Smooth muscle cell of the brain vasculature (primary cell): ENCODE measurements at places on chromosomes 2 and 18.

- DNase-seq = no peak
These were observed 103.4 kb downstream of the CLIP4 start for GRCh38 chr2:29218550-29219125.

DNA sequence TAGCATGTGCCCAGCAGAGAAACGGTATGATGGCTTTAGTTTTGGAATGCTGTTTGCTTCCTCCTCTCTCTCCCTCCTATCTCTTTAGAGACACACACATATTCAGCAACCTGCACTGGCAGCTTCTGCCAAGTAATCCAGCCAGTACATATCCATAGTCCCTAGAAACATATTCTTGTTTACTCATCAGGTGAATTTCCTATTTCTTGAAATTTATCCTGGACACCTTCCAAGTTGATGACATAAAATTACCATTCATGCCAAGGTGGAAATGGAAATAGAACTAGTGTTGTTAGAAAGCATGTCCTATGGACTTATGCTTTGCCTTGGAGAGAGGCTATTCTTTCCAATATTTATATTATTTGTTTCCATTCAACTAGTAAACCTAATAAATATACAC lies 50.9 kb upstream of the RGPD4 start:
- DNase-seq = no peak

DNA sequence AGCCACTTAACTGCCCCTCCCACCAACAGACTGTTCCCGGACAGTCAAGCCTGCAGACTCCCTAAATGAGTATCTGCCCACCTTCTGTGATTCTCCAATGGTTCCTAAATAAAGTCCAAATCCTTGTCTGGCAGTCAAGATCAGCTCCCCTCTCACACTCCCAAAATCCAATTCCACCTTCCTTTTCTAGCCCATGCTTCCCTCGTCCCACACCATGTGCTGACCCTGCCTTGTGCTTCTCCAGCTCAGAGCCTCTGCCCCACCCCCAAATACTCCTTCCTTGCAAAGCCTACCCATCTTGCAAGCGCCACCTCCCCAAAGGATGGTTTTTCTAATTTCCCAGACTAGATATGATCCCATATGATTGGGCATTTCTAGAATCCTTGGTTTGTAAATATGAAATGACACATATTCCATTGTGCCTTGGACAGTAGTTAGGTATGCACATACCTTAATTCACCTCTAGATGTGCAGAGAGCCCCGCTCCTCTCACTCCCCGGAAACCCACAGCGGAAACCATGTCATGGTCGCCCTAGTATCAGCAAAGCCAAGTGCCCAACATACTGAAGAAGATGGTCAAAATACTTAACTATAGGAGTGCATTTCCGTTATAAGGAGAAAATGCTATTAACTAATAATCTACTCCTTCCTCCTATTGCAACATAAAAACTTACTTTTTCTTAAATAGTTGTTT lies 97.2 kb downstream of the KCTD1 start:
- no peak for DNase-seq

DNA sequence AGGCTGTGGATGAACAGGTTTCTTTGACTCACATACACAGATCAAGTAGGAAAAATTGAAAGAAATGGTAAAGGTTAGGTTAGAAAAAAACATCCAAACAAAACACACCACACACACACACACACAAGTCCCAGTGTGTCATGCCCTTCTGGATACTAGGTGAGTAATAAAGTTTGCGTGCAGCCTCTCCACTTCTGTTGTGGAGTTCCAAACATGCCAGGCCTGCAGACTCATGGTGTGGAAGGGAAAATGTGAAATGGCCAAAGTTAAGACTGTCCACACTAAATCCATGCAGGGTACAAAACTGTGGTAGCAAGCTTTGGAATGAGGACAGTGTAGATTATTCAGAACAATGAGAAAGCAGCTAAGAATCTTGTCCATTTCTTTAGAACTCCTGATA lies 114.6 kb downstream of the IKZF2 start:
- no peak for DNase-seq

DNA sequence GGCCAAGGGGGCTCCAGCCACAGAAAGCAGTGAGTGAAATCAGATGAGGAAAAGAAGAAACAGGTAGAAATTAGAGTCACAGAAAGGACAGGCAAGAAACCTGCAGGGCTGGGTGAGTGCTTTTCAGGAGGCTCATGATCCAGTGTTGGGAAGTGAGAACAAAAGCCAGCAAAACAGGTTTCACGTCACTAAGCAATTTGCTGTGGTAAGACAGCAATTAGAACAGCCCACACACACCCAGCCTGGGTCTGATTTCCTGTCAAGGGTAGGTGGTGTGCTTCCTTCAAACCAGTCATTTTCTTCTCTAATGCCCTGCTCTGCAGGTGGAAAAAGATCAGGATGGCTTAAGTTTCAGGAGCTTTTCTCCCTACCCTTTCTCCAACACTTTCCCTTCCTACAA lies 52.9 kb upstream of the XDH start:
- no peak for DNase-seq

DNA sequence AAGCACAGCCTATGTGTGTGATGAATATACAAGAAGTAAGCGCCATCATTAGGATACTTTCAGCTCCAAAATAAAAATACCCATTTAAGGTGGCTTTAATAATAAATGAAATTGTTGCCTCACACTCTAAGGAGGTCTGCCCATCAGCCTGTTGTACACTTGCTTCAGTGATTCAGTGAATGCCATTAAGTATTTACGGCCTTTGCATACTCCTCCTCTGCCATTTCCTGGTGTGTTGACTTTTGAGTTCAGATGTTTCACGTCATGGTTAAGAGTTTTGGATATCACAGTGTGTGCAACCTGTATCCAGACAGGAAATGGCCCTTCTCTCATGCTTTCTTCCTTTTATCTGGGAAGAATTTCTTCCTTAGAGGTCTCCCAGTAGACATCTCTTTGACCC lies 38.6 kb upstream of the SNORC start:
- DNase-seq = no peak

GRCh38 chr2:120606280-120606679 lies 129.4 kb upstream of the GLI2 start:
- DNase-seq = no peak

GRCh38 chr2:134647607-134648256 lies 71.1 kb downstream of the TMEM163 start:
- DNase-seq = no peak

DNA sequence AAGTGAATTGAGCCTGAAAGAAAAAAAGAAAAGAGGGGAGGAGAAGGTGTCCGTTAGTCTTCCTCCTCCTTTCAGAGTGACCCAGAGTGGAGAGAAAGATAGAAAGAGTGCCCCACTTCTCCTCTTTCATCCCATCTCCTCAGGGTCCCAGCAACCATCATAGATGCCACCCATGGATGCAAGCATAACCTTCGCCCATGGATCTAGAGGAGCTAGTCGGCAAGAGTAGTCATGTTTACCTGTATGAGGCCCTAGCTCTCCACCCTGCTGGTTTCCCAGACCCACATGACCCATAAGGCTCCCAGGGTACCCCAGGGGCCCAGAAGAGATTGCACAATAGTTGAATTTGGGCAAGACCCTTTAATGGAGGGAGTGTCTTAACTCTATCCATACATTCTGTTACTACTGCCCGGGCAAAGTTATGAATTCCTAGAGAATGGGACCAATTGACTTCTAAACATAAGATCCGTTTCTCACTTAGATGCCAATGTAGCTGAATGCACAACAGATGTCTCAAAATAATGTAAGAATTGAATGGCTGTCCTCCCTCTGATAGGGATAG lies 56.1 kb upstream of the CDCA7 start:
- no peak for DNase-seq
